ENCODE measurements at places on chromosomes 4 and X.

GRCh38 chr4:176641237-176641636, 151.5 kb downstream of the VEGFC start:
- DNase-seq, result no peak

DNA sequence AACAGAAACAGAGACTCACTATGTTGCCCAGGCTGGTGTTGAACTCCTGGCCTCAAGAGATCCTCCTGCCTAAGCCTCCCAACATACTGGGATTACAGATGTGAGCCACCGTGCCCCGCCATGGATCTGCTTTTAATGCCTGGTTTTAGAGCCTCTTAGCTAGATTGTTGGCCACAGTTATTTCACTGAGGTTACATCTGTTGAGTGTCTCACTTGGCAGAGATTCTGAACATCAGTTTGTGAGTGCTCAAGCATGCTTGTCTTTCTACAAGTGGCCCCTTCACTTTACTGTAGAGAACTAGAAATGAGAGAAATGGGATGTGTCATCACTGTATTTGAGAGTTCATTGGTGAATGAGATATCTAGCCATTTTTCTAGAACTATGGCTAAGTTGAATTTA, 218.5 kb downstream of the APBB2 start:
- no peak for DNase-seq

GRCh38 chr4:127968586-127968985, 3.4 kb downstream of the ABHD18 start:
- no peak for DNase-seq

- DNase-seq, result no peak
These were observed 127.9 kb upstream of the LIMCH1 start for GRCh38 chr4:41410049-41410448.

DNA sequence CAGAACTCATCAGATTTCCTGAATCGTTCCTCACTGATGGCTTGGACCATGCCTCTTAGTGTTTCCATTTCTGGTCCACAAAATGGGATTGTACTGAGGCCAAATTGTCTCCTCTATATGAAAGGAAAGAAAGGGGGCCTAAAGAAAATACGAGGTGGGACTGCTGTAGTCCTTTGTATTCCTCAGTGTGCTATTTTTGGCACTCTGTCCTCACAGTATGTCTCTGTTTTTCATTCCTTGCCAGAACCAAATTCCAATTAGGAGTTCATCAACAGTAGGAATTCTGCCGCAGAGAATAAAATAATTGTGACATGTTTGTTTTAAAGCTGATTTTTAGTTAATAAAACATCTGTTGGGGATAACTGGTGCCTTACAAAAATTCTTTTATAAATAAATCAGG, 515.7 kb downstream of the SMARCA1 start:
- DNase-seq, result no peak

- DNase-seq, result no peak
These were observed 222.3 kb downstream of the NKX6-1 start for GRCh38 chr4:84276752-84277151.

GRCh38 chrX:14777525-14777924, 95.3 kb downstream of the FANCB start:
- no peak for DNase-seq

DNA sequence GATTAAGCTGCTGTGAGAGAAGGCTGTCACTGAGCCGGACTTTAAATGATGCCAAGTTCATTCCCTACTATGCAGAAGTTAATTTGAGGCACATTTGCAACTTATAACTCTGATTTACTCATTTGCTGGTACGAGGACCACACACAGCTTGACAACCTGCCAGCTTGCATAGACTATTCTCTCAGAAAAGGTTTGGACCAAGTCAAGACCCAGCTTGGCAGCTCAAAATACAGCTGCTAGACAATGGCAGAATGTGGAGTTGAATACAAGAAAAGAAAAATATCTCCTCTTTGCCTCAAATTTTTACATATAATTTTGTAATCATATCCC, 338.9 kb downstream of the DHX15 start:
- DNase-seq, result no peak

GRCh38 chr4:76779740-76780459, 118.0 kb downstream of the SOWAHB start:
- DNase-seq, result no peak

DNA sequence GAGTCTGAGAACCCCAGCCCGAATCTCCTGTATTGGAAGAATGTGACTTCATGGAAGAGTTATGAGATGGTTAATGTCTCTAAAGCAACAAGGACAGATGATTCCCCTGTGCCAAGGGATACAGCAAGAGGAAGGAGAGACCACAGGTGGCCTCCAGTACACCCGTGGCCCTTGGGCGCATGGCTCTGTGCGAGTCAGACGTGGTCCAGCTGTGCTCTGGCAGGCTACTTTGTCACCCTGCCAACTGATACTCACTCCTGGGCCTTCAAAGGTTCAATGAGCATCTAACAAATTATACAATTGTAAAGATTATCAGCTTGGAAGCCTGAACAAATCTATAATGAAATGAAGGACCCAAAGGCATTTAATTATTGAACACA, 71.7 kb downstream of the NYX start:
- no peak for DNase-seq

GRCh38 chr4:39029752-39030694, 2.2 kb downstream of the TMEM156 start:
- no peak for DNase-seq

- DNase-seq, result no peak
These were observed 35.5 kb upstream of the PLS3 start for GRCh38 chrX:115525486-115525885.

DNA sequence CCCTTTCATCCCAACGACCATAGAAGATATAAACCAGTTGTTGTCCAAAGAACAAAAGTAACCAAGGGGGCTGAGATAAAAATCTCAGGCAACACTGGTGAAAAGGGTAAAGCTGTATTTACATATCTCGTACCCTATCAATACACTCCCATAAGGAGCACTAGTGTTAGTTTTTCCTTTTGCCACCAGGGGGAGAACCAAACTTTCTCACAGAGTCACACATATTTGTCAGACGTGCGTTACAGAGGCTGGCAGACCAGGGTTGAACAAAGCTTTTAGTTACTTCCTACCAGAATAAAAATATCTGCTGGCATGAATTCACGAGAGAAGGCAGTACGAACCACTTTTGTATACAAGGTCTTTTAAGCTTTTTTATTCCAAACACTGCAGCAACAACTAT, 88.3 kb downstream of the AMELX start:
- no peak for DNase-seq

- no peak for DNase-seq
These were observed 108.4 kb upstream of the ATXN3L start for GRCh38 chrX:13428053-13428786.

GRCh38 chr4:83180431-83180968, 66.0 kb upstream of the PLAC8 start:
- DNase-seq, result no peak

GRCh38 chr4:178306565-178306964, 864.3 kb upstream of the AGA start:
- DNase-seq, result no peak
